Activated CD4-positive, alpha-beta T cell treated with anti-CD3 and anti-CD28 coated beads for 24 hours (primary cell): ENCODE measurements at places on chromosomes 2 and 18.

DNA sequence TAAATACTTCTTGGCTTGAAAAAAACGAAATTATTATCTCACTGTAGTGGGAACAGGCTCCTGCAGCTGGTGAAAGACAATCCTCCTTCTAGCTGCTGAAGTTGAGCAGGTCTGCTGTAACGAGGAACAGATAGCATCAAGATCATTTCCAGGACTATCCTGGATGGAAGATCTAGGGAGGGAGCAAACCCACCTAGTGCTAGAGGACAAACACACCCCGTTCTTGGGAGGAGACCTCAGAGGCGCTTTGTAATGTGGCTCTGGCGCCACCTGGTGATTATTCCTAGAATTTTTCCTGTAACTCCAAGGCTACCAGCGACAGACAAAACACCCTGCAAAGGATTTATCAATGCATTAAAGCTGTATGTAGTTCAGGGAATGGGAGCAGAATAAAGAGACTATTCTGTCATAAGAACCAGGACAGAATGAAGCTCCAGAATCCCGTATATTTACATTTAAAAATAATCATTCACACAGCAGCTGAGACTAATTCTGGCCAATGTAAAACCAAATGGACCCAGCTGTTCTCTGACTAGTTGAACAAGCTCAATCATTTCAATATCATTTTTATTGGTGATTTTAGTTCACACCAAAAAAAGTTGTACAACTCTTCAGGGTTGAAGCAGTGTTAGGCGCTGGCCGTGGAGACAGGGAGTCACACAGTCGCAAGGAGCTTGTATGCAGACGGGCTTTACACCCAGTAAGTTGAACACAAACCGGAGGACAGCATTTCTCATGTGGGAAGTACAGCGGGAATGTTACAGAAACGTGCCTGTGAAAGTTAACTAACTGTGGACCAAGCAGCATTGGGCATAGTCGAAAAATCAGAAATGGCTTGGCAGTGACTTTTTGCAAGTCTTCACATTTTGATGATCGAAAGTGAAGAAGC, 290.3 kb downstream of the TRIB2 start:
- DNase-seq = peak; percentile 38

GRCh38 chr2:83665894-83666293, 793.2 kb downstream of the SUCLG1 start:
- DNase-seq = no peak

DNA sequence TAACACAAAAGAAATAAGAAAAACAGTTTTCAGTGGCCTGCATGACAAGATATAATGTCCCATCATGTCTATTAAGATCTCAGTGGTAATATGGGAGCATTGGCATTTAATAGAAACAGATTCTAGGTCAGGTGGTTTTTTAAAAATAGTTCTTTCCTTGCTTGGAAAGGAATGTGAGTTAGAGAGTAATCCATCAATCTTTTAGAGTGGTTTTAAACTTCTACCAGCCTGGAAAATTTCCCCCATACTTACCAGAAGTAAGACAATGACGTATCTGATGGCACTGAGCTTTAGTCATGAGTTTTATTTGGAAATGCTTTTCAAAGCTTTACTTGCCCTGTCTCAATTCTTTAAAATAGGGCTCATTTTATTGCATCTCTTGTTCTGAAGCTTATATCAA, 441.7 kb upstream of the SMIM21 start:
- DNase-seq = no peak

DNA sequence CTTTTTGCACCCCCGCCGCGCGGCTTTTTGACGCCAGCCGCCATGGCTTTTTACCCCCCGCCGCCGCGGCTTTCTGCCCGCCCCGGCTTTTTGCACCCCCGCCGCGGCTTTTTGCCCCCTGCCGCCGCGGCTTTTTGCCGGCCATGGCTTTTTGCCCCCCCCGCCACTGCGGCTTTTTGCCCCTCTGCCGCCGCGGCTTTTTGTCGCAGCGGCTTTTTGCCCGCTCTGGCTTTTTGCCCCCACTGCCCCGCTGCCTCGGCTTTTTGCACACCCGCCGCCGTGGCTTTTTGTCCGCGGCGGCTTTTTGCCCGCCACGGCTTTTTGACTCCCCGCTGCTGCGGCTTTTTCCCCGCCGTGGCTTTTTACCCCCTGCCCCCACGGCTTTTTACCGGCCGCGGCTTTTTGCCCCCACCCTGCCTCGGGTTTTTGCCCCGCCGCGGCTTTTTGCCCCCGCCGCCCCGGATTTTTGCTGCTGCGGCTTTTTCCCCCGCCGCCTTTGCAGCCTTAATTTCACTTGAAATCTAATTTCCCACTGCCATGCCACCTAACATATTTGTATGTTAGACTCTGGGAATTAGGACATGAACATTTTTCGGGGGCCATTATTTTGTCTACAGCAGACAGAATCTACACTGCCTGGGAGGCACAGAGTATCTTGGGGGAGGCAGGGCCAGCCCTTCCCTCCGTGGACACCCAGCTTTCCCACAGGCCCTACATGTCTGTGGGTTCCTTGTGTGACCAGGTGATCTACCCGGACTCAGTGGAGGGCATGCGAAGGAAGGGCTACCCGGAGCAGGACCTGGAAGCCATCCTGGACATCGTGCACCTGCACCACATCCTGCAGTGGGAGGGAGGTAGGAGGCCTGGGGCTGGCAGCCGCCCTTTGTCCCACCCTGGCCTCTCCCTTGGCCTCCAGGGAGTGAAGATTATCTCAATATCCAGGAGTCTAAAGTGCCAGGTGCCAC, 3031.0 kb upstream of the TEKT4 start:
- no peak for DNase-seq

DNA sequence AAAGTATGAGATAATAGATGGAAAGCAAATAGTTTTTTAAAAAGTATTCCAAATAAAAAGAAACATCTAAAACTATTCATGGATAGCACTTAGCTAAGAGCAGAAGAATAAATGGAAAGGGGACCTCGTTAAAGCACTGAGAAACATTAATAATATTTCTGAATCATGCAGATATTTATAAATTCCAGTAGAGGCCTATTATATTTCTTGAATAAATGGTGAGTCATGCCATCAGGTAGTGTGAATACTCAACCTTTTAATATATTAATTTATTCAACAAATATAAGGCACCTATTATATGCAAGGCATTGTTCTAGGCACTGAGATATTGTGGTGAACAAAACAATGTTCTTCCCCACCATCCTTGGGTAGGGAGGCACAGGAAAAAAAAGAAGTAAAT, 53.8 kb downstream of the ICA1L start:
- DNase-seq = no peak

DNA sequence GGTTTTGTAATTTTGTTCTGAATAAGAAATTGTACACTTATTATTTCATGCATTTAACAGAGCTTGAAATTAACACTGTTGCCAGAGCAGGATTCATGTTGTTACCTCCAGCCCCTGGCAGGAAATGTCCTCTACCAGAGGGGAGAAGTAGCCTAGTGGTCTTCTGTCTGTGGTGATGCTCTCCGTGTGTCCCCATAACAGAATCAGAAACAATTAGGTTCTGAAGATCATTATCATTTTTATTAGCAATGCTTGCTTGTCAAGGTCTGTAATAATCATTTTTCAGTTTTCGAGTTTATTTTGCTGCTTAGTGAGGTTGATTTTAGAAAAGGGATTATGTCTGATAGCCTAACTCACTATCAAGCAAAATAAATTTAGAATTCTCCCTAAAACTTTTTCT, 116.6 kb upstream of the CNTNAP5 start:
- DNase-seq = no peak

DNA sequence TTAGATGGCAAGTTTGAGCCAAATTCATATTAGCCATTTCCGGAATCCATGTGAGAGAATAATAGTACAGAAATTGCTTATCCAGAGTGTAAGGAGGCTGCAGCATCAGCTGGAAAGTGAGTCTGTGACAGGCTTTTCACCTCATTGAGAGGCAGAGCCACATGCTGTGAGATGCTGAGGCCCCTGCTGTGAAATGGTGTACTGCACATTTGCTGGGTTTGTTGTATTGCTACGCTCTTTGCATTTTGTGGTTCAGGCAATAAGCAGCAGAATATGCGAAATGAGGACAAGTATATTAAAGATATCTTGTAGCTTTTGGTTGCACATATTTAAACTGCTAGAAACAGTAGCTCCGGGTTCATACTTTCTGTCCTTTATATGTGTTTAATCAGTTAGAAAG, 37.0 kb downstream of the NABP1 start:
- DNase-seq = no peak

DNA sequence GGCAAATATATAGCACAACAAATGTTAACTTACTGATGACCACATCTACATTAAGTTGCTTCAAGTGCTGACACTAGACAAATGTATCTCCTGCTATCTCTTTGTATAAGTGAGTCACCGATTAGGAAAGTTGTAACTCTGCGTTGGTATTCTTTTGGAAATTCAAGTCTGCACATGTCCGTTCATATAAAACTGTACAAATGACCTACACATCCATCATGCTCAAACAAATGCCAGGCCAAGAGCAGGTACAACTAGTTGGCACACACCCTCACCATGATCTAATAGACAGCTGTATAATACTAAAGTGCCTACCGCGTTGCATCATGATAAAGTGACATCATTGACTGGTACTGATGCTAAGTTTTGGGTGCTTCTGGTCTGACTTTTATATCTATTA, 141.1 kb downstream of the RBMS1 start:
- no peak for DNase-seq

GRCh38 chr2:17162713-17163112, 355.5 kb downstream of the RAD51AP2 start:
- DNase-seq = no peak

DNA sequence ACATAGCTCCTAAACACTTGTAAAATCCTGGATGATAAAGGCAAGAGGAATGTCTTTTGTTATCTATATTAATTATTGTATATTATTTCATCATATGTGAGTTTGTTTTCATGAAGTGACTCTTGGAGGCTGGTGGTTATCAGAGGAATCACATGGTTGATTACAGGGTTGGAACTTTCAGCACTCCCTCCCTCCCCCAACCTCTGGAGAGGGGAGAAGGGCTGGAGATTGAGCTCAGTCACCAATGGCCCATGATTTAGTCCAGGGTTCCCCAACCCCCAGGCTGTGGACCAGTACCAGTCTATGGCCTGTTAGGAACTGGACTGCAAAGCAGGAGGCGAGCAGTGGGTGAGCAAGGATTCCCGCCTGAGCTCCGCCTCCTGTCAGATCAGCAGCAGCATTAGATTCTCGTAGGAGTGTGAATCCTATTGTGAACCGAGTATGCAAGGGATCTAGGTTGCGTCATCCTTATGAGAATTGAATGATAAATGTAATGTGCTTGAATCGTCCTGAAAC, 37.7 kb downstream of the FBXO48 start:
- no peak for DNase-seq

- DNase-seq = no peak
These were observed 78.1 kb upstream of the FAM110C start for GRCh38 chr2:124241-124880.

- DNase-seq = no peak
These were observed 87.3 kb upstream of the TLK1 start for GRCh38 chr2:171247741-171248662.

DNA sequence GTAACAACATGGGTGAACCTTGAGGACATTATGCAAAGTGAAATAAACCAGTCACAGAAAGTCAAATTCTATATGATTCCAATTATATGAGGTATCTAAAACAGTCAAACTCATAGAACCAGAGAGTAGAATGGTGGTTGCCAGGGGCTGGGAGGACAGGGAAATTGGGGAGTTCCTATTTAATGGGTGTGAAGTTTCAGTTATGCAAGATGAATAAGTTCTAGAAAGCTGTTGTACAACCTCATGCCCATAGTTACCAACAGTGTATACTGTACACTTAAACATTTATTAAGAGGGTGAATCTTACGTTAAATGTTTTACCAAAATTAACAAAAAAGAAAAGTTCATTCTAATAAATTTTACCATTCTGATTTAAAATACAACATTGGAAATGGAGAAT, 92.7 kb upstream of the WDSUB1 start:
- DNase-seq = no peak

DNA sequence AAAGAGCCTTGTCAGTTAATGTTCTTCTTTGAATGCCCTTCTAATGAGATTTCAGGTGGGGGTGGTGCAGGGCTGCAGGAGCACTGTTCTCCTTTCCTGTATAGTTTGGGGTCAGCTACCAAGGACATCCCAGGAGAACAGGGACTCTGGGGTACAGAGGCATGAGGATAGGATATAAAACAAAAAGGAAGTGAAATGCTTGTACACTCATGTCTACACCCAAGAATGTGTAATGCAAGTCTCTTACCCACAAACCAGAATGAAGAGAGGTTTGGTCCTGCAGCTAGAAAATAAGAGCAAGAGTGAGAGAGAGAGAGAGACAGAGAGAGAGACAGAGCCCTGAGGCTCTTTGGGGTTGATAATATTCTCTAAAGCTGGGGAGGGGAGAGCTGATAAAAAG, 151.8 kb upstream of the KCTD1 start:
- DNase-seq = no peak

DNA sequence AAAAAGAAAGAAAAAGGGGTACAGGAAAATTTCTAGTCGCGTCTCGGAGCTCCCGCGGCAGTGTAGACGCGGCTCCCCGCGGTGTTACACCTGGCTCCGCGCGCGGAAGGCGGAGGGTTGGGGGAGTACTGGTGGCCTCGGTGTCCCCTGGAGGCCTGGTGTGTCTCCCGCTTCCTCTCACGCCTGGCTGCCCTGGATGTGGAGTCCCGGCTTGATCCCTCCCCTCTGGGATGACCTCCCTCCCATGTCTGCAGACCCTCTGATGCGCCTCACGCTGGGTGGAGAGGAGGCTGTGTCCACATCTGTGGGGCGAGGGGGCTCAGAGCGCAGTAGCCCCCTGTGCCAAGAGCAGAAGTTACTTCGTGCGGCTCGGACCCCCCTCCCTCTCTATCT, 1.2 kb downstream of the KIF5C start:
- no peak for DNase-seq

DNA sequence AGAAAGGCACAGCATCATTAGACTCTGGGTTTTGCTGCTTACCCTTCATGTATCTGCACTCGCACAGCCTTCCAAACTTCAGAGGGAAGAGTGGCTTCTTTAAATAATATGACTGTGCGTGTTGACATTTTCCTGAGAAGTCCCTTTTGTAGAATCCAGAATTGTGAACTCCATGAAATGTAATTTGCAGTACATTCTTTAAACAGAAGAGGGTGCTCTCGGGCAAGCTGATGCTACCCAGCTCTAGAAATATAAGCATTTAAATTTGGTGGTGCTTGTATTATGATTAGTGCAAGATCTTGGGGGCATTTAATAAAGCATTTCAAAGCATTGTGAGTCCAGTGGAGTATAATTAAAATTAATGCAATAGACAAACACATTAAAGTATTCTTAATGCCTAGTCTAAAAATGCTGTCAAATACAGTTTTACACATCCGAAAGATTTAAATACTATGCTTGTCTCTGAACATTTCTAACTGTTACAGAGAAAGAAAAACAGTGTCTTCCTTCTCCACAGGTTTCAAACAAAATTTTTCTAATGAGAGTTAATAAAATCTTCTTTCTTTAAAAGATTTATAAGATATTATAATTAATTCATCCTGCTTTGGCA, 17.3 kb upstream of the GTF2A1L start:
- no peak for DNase-seq

GRCh38 chr18:24268784-24269550, 128.7 kb downstream of the OSBPL1A start:
- no peak for DNase-seq

GRCh38 chr2:132615329-132616085, 54.5 kb downstream of the LYPD1 start:
- no peak for DNase-seq
